ENCODE measurements at places on chromosomes 1 and 21. TPM values are rescaled to one million over a fixed set of nuclear protein-coding genes. Genes with fewer than 3 reads are reported as not detected.

Gene PRAMEF12
- total RNA-seq = not detected

Gene OVAAL
- not detected for total RNA-seq

DNA sequence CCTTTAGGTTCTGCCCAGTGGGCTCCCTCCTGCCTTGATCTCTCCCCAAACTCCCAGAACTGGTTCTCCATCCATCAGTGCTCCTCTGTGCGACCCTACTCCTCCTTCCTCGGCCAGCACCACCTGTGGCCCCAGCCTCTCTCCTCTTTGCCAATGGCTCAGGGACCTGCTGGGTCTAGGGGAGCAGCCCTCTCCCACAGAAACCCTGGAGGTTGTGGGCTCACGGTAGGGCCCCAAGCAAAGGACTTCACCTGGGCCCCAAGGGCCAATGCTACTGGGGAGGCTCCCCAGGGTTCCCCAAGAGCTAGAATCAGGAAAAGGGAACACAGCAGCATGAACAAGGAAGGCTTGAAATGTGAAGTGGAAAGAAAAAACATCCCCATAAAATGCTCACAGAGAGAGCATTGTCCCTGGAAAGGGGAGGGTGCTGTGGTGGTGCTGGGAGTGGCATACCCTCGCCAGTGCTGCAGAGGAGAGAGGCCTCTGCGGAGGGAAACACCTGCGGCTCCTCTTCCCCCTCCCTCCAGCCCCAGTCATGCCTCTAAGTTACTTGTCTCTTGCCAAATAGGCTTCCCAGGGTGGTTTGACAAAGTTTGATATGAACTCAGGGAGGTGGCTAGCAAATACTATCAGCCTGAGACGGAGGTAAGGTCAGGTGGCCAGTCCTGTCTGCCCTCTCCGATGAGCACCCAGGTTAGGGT, 2.5 kb downstream of the TMEM63A start:
- peak; percentile 81 for DNase-seq

Gene RIMKLA
- total RNA-seq = 13.9 TPM

Gene APCS
- total RNA-seq = not detected

DNA sequence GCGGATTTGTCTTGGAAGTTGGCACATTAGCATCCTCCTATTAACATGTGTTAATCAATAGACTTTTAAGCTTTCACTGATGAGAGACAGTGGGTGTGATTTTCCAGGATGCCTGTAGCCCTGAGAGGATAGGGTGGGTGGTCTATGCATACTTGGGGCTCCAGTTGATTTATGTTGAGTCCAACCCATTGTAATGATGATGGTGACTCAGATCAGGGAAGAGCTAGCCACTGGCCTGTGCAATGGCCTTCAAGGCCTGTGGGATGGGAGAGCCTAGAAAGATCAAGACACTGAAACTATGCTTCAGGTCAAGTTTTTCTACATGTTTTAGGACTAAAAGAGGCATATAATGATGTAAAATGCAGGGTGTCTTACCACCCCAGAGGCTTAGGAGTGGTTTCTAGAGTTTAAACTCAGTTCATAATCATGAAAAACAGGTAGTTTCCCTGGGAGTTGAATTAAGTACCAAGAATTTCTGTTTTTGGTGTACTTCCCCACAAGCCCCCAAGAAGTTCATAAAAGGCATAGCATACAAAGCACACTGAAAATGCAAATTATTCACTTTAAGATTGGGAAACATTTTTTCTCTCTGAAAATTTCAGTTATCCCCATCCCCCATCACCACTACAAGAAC, 19.9 kb downstream of the BEND5 start:
- DNase-seq = no peak

DNA sequence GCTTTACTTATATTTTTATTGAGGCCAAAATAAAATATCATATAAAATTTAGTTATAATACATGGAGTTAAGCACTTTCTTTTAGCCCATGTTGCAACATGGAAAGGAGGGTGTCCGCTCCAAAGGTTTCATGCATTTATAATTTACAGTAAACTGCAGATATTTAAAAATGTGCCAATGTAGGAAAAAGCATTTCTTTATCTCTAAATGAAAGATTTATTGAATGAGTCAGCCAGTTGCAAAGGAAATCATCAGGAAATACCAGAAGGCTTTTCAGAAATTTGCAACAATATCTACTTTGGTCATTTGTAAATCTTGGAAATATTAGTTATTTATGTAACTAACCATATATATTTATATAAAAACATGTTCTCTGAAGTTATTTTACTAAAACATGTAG, 12.1 kb downstream of the ATP6V1G3 start:
- no peak for DNase-seq

DNA sequence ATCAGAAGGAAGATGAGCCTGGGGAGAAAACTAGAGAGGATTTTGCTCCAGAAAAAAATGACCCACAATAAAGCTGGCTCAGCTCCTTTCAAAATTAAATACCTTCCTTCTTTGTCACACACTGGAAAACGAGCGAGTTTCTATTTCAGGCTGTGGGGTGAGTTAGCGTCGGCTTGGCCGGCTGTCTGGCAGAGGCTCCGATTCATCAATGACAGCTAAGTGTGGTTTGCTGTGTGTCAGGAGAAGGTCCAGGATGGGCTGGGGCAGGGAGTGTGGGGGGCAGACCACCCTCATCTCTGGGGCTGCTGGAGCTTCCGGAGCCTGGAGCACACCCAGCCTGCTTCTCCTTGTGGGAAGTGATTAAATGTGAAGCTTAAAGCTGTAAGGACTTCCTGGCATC, 120.2 kb downstream of the ETS2 start:
- DNase-seq = peak; percentile 57

Gene C1orf116
- 17.2 TPM for total RNA-seq

Gene PLA2G2F
- total RNA-seq = 0.11 TPM

DNA sequence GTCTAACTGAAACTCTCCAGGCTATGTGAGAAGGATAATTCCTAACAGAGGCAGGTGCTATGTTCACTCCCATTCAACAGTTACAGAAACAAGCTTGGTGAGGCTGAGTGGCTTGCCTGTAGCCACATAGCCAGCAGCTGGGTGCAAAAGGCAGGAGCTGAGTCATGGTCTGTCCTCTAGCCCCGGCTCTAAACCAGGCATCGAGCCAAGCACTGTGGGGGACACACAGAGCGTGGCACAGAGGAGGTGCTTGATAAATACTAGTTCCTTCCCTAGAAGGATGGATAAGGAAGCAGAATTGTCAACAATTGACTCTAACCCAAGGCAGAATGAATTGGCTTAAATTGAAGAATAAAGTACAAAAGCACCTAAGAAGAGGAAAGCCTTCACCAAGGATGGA, 10.4 kb upstream of the KCNA2 start:
- peak; percentile 23 for DNase-seq

- DNase-seq = no peak
Measured at GRCh38 chr1:181033799-181034451, at the start of gene MR1. Gene MR1, plus strand, starts transcription at chr1:181033983. Its CDS starts 25 bp downstream, at chr1:181034008.

- DNase-seq = no peak
Measured at GRCh38 chr1:224700918-224701531, 84.9 kb downstream of the CNIH3 start.

DNA sequence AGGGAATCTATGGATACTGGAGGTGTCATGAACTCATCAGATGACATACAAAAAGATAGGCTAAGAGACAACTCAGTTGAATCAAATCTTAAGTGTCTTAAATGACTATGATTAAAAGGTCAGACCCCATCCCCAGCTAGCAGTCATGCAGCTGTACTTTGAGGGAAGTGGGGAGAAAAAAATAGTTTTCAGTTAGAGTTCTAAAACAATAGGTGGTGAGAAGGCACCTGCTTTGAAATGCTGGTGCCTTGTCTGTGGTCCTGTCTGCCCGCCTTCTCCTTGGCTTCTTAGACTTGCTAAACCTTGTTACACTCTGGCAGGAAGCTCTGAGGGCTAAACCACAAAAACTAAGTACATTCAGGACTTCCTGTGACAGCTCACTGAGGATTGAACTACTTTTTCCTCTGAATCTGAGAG, 15.3 kb downstream of the CD2 start:
- DNase-seq = no peak

- no peak for DNase-seq
Measured at GRCh38 chr1:9604836-9605235, 16.1 kb downstream of the TMEM201 start.

Measured in left colon (tissue), 2 donors.